Right lobe of liver (tissue), 6 donors: ENCODE measurements at places on chromosomes 16 and 17.

DNA sequence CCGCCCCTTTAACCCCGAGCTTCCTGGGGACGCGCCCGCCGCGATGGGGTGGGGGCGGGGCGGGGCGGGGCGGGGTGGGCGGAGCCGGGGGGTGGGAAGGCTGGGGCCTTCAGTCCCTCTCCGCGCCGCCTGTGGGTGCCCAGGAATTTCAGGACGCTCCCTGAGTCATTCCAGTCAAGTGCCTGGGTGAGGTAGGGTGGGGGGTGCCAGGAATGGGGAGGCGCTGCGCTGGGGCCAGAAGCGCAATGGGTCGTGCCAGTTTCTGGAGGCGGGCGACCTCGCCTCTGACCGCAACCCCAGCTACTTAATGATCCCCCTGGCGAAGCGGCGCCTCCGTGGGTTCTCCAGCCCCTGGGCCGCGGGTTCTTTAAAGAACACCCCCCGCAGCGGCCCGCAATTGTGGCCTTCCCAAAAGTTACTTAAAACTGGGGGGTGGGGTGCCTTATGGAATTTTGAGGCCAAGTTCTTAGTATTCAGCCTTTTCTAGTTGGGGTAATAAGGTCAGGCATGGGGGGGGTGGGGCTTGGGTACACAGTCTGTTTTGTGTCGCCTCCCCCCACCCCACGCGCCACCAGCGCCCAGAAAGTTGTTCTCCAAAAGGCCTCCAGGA lies 826 bp upstream of the GSE1 start:
- peak; percentile 92 for DNase-seq

- DNase-seq, result peak; percentile 44
Measured at GRCh38 chr17:2697611-2698162, 13.9 kb downstream of the CLUH start.

- DNase-seq, result no peak
Measured at GRCh38 chr17:58273453-58274104, 7.2 kb downstream of the MPO start.

GRCh38 chr16:82835487-82836155 lies 208.9 kb downstream of the CDH13 start:
- DNase-seq, result no peak

GRCh38 chr17:82949361-82949760 lies 109.5 kb upstream of the ZNF750 start:
- no peak for DNase-seq
